ENCODE measurements at places on chromosomes 2 and 18.

GRCh38 chr2:102100371-102101096, 42.0 kb upstream of the IL1R1 start:
- no peak overlapping the region for H3K27ac ChIP-seq
- no peaks in the 10 kb centered on the region for H3K27me3 ChIP-seq
- DNase-seq = no peak
- peaks cover 4% of the 10 kb centered on the region for H3K4me1 ChIP-seq
- no peaks in the 10 kb centered on the region for H3K36me3 ChIP-seq

GRCh38 chr2:24734741-24735140, 58.5 kb downstream of the PTRHD1 start:
- DNase-seq = no peak
- H3K4me1 ChIP-seq = no peaks in the 10 kb centered on the region
- H3K27ac ChIP-seq = no peak overlapping the region
- H3K4me3 ChIP-seq = no peak overlapping the region
- no peaks in the 10 kb centered on the region for H3K36me3 ChIP-seq

DNA sequence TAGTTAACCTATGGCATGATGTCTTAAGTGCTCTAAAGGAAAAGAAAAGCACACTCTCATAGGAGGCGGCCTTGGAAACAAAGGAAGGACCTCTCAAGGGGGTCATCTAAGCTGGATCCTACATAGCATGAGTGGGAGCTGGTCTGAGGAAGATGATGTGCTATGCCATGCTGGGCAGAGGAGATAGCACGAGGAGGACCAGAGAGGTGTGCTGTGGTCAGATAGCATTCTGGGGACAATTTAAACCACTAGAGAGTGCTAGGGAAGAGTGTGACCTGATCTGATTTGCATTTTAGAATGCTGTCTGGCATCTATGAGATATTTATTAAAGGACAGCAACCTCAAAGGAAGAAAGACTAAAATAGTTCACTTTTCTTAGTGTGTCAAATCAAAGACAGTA, 910.1 kb upstream of the CELF4 start:
- H3K27me3 ChIP-seq = no peaks in the 10 kb centered on the region
- no peaks in the 10 kb centered on the region for H3K36me3 ChIP-seq
- H3K27ac ChIP-seq = no peak overlapping the region
- H3K4me3 ChIP-seq = no peak overlapping the region
- no peaks in the 10 kb centered on the region for H3K4me1 ChIP-seq
- no peak for DNase-seq

DNA sequence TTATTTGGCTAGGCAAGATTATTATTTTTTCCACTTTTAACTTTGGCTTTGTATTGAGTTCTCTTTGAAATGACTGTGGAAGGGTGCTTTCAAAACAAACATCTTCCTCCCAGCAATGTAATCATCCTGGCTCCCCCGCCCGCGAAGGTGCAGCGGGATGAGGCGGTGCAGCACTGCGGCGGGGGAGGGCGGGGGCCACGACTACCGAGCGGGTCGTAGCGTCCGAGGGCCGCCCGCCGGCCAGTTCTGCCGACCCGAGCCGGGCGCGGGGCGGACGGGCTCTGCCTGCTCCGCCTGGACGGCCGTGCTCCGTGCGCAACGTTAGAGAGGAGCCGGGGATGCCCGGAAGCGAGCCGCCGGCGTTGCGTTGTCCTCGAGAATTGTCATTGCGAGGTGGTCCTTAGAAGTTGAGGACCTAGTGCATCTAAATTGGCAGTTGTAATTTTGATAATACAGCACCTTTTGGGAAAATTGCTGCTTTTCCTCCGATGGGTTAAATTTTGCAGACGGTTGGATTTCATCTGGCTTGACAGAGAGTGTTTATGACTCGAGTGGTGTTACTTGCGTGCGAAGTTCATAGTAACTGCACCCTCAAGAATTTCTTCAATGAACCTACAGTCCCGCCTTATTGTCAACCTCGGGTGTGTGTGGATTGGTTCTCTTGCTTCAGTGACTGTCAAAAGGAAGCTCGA, 1.1 kb downstream of the EPC2 start:
- H3K4me1 ChIP-seq = peaks cover 18% of the 10 kb centered on the region
- peak overlapping the region; percentile 98 for H3K27ac ChIP-seq
- no peaks in the 10 kb centered on the region for H3K27me3 ChIP-seq
- H3K4me3 ChIP-seq = peak overlapping the region; percentile 78

DNA sequence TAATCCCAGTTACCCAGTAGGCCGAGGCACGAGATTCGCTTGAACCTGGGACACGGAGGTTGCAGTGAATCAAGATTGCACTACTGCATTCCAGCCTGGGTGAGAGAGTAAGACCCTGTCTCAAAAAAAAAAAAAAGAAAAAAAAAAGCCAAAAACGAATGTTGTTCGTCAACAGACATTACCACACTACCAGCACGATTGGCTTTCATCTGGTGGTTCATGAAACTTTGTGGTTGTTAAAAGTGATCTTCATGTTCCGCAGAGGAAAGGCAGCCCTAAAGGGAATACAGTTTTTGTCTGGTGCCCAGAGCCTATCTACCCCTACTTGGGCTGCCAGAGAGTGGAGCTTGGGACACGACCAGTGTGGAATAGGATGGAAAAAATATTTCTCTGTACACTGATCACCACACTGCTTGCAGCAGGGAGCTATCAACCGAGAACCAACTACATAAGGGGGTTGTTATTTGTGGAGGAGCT, 13.6 kb upstream of the CXCR4 start:
- H3K36me3 ChIP-seq = no peaks in the 10 kb centered on the region
- DNase-seq = no peak
- no peak overlapping the region for H3K4me3 ChIP-seq
- H3K27me3 ChIP-seq = no peaks in the 10 kb centered on the region
- peaks cover 2% of the 10 kb centered on the region for H3K4me1 ChIP-seq
- H3K27ac ChIP-seq = no peak overlapping the region
